GM04503 (cell line): ENCODE measurements at places on chromosomes 13 and 19.
A peak's percentile ranks its signal among the peaks of the same experiment; 100 is the strongest.

DNA sequence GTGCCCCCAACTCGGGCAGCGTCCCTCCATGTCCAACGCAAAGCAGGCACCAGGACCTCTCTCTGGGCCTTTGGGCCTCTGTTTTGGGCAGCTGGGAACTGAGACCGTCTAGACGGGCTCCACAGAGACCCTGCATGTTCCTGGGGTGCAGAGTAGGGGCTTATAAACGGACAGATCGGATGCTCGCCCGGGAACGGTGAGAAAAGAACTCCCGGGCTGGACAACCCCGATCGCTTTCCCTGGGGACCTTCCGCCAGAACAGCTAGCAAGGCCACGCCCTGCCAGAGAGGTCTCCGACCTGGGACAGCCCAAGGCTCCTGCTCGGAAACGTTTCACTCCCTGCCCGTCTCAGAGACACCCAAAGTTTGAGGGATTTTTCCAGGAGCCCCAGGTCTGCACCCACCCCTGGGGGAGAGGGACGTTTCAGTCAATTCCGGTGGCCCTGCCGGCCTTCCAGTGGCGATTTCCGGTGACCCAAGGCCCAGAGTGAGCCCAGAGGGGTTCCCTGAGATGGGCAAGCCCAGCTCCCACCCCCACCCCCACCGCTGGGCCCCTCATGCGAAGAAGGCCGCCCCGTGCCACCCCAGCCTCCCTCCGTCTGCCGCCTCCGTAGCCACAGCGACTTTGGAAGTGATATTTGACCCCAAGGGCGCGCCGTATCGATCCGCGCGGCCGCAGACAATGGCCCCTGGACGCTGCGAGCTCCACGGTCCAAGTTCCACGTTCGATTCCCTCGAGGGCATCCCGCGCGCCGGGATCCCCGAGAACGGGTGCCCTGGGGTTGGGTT is 1.7 kb downstream of the NR2F6 start:
- no peak for DNase-seq

- DNase-seq = no peak
Measured at GRCh38 chr19:3982701-3983541, 2.3 kb downstream of the EEF2 start.

DNA sequence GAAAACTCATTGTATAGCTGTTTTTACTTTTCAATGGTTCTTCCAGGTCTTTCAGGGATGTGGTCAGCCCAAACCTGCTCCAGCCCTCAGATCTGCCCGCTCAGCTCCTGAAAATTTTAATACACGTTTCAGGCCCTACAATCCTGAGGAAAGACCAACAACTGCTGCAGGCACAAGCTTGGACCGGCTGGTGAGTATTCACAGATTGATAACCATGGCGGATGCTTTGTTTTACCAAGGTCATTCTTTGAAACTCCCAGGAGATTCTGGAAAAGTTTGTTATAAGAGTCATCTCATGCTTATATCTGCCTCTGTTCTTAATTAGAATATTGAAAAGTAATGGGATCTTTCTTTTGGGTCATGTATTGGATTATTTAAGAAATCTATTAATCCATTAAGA is 173.5 kb downstream of the DCT start:
- DNase-seq = no peak

GRCh38 chr13:107730813-107731212 is 484.5 kb downstream of the LIG4 start:
- DNase-seq = peak; percentile 21

DNA sequence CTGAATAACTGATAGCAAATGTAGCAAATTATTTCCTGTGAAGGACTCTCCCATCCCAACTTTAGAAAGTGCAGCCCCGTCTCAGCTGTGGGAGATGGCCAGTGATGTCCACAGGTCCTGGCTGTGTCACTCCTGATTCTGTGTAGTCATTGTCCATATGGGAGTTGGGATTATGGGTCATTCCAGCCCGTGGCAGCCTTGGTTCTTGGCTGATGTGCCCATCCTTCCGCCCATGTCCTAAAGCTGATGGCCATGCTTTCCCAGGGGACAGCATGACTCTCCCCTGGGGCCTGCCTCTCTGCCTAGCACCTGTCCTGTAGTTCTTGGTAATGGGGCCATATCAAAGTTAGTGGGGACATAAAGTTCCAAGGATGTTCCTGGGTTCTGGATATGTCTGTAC is 43.9 kb upstream of the C1QTNF9 start:
- DNase-seq = no peak

GRCh38 chr19:49335071-49335783 is at the start of gene CD37:
Gene CD37, plus strand, starts transcription at chr19:49335406. Its CDS starts 135 bp downstream, at chr19:49335541.
- no peak for DNase-seq

GRCh38 chr13:66933527-66933926 is 296.6 kb downstream of the PCDH9 start:
- DNase-seq = no peak

DNA sequence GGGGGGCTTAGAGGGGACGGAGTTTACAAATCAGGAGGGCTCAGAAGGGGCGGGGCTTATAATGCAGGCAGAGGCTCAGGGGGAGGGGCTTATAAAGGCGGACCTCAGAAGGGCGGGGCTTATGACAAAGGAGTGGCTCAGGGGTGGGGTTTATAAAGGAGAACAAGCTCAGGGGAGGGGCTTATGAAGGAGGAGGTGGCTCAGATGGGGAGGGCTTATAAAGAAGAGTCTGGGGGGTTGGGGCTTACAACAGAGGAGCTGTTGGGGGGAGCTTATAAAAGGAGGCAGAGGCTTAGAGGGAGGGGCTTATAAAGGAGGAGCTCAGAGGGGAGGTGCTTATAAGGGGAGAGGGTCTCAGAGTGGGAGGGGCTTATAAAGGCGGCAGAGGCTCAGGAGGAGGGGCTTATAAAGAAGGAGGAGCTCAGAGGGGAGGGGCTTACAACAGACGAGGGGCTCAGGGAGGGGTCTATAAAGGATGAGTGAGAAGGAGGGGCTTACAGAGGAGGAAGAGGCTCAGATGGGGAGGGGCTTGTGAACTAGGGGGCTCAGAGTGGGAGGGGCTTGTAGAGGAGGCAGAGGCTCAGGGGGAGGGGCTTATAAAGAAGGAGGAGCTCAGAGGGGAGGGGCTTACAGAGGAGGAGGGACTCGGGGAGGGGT is 1.0 kb downstream of the SMIM24 start:
- DNase-seq = no peak

GRCh38 chr13:31963631-31964030 is 67.9 kb upstream of the FRY start:
- no peak for DNase-seq

- no peak for DNase-seq
Measured at GRCh38 chr19:43644181-43644580, 4.5 kb upstream of the CADM4 start.
